Stimulated activated CD4-positive, alpha-beta T cell treated with anti-CD3 and anti-CD28 coated beads, Interleukin-12 subunit alpha, Interleukin-12 subunit beta, amount 100 ng/mL, for 48 hours (primary cell): ENCODE measurements at places on chromosomes 3 and 15.

DNA sequence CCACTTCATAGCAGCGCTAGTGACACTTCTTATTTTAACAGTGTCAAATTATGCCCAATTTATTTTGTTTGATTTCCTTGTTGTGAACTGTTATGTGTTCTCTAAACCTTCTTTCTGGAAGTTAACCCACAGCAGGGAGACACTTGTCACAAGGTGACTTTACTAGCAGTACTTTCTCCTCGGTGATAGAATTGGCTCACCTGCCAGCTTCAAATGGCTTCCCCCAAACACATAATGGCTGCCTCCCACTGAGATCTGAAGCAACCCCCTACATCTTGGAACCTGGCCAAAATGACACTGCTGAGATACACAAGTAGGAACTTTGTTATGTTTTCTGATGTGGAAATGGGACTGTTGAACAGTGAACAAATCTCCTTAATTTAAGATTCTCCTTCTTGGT, 238.8 kb upstream of the DPH6 start:
- DNase-seq = no peak

DNA sequence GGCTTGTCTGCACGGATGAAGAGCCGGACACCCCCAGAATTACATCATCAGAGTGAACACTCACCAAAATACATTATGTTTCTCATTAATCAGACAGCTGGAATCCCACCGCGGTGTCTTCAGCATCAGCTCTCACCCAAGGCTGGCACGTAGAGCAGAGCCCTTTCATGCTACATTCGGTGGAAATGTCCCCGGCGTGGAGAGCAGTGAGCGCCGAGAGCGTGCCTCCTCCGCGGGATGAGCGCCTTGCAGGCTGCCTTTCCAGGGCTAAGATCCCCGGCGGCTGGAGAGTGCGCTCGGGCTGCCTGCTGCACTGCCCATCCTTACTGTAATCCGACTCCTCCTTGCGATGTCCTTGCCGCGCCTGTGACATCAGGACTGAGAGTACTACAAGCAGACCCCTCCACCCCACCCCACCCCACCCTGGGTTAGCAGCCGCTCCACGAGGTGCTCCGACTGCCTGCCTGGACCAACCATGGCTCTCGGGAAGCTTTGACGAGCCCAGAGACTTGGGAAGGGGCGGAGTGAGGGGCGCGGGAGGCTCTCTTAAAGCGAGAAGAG, at the start of gene ZNF385D:
Gene ZNF385D (minus strand): TSS at position 380 of the 561 bp plus-strand sequence. CDS start 294 bp downstream, at position 86.
- DNase-seq = no peak

DNA sequence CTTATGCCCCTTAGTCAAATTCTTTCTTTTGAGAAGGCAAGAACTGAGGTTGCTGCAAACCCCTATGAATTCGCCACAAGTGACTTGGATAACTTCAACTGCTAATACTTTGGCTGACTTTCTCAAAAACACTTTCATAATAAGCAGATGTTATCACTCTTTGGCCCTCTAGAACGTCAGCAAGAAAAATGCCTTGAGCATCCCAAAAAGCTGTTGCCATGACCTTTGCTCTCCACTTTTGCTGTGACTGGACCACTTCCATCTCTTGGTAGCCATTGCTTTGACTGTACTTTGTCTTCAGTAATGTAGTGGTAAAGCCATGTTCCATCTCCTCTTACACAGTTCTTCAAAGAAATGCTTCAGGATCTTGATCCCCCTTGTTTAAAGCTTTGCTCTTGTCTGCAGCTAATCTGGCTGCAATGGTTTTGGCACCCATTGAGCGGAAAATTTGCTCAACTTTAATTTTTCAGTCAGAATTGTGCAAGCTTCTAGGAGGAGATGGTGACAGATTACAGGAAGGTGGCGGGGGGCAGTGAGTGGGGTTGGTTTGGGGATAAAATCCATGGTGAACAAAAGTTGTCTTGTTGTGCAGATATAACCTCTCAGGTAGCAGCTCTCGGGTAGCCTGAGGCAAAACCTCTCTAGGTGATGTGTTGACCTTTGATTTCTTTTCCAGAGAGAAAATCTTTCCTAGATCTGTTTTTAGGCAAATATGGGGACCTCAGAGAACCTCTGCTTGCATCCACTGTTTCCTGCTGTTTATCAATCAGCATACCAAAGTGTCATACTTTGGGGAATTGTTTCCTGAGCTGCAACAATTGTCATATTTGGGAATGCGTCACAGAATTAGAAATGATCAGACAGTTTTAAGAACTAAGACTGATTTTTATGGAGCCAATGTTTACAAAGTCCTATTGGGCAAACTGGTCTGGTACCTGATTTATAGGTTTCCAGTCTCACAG, 83.6 kb downstream of the CCR1 start:
- DNase-seq = no peak

- DNase-seq = no peak
Observed at GRCh38 chr15:20358066-20358778, 183.4 kb downstream of the GOLGA6L6 start.

GRCh38 chr15:80264031-80264430, 12.0 kb upstream of the CTXND1 start:
- no peak for DNase-seq

DNA sequence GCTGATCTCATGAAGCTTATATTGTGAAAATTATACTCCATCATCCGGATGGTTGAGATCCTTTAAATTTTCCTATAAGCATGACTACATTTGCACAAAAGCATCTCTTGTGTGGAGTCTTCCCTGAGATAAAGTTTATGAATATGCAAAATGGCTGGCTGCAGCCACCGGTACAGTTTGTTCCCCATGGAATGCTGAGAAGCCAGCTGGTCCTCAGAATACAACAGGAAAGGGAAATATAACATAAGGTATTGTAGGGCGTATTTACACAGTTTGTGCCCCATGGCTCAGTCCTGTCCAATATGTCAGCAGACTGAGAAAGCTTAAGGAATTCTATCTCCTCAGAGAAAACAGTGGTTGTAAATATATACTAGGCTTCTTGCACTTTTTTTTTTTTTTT, 468.6 kb downstream of the CNTN6 start:
- no peak for DNase-seq

DNA sequence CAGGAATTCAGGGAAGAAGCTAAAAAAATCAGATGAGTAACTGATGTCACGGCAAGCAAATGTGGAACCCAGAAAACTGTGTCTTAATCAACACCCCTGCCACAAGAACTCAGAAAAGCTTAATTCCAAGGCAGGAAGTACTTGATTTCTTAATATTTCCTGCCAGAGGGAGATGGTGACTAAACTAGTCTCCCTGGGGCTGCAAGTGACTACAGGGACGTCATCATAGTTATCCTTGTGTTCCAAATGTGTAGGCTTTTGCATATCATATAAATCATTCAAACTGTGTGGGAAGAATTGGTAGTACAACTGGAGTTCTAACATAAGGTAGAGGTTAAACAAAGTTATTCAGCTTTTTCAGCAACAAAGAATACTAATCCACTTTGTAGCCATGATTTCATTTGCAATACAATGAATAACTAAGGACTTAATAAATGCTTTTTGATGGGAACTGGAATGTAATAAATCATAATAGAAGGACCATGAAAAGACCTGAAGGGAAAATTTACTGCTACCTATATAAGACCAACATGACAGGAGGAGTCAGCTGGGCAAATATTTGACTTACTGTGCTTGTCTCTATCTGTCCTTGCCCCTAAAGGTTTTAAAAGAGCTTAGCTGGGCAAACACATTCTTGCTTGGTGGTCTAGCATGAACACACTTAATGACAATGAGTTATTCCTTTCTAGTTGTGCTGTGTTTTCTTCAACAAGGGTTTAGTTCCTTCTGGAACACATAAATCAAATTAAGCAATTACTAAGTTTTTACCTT, 76.0 kb upstream of the NECTIN3 start:
- no peak for DNase-seq

DNA sequence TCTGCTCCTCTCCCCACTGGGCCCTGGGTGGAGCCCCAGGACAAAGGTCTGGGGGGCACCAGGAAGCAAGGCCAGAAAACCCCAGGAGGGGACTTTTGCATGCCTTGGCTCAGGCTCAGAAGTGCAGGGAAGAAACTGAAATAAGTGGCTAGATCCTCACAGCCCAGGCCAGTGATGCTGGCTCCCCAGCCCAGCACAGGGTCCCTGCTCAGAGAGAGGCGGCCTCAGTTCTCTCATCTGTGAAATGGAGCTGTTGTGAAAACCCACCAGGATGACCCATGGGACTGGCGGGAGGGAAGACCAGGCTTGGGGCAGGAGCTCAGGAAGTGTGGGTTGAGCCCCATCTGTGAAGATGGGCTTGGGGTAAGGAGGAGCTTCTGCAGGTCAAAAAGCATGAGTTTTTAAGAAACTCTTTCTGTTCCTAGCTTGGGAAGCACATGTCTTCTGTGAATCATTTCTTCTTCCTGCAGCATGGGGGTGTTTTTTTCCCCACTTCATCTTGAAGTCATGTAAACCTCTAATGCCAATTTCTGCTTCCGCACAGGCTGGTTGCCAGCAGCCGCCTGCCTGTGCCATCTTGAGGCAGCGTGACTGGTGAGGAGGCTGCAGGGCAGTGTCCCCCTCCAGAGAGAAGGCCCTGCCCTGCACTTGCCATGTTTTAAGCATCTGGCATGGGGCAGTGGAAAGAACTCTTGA, 118.6 kb downstream of the SMAD6 start:
- DNase-seq = no peak

- DNase-seq = no peak
Observed at GRCh38 chr15:51121118-51121517, 26.4 kb upstream of the TNFAIP8L3 start.

GRCh38 chr3:190175490-190175889, 54.8 kb upstream of the P3H2 start:
- no peak for DNase-seq

DNA sequence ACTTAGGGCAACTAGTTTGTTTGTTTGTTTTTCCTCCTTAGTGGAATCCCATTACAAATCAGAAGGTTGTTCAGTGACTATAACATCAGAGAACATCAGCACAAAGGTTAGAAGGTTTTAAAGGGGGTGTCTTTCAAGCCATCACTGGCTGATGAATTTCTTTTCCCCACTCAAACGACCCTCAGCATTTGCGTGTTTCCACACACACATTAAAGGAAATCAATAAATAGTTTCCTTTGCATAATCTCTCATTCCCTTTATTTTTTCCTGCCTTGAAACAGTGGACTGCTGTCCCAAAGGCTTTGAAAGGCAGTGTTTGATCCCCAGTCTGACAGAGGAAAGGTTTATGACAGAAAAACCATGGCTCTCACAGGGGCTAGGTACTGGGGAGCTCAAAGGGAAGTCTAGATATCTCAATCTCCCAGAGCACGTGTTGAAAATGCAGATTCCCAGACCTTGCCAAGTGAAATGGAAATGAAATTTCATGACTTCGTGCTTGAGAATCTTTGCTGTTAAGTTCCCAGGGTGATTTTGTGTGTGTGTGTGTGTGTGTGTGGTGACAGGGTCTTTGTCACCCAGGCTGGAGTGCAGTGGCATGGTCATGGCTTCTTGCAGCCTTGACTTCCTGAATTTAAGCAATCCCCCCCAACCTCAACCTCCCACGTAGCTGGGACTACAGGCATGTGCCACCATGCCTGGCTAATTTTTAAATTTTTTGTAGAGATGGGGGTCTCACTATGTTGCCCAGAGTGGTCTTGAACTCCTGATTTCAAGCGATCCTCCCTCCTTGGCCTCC, 2.2 kb upstream of the INTS14 start:
- DNase-seq = no peak

DNA sequence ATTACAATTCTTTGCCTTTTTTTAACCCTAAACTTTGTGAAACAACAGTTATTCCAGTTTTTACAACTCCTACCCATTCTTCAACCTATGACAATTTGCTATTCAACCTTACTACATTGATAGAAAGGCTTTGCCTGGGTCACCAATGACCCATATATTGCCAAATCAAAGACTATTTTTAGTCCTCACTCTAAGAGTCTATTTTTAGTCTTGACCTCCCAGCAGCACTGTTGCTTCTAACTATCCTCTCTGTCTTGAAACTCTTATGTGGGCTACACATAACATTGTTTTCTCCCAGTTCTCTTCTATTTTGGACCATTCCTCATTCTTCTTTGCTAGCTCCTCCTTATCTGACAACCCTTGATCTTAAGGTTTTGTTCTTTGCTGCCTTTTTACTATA, 71.4 kb downstream of the C3orf80 start:
- DNase-seq = no peak

DNA sequence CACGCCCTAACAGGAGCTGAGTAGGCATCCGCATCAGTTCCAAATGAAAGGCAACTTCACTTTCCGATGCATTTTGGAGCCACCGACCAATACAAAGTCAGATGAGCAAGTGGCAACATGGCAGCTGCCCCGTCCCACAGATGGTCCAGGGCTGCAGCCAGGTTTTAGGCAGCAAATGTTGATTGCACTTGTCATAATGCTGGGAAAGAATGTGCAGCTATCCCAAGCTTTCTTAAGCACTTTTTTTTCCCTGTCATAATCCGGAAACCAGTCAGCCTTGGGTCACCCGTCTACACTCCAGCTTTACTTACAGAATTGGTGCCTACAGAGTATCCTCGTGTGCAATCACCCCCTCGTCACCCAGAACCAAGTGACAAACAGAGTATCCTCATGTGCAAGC, 147.7 kb downstream of the CHSY1 start:
- no peak for DNase-seq

- no peak for DNase-seq
Observed at GRCh38 chr3:111472556-111472955, 69.4 kb upstream of the CD96 start.
